ENCODE measurements at places on chromosomes 1 and 21.

- no peak for DNase-seq
Observed at GRCh38 chr1:4265836-4266235, 365.8 kb upstream of the C1orf174 start.

DNA sequence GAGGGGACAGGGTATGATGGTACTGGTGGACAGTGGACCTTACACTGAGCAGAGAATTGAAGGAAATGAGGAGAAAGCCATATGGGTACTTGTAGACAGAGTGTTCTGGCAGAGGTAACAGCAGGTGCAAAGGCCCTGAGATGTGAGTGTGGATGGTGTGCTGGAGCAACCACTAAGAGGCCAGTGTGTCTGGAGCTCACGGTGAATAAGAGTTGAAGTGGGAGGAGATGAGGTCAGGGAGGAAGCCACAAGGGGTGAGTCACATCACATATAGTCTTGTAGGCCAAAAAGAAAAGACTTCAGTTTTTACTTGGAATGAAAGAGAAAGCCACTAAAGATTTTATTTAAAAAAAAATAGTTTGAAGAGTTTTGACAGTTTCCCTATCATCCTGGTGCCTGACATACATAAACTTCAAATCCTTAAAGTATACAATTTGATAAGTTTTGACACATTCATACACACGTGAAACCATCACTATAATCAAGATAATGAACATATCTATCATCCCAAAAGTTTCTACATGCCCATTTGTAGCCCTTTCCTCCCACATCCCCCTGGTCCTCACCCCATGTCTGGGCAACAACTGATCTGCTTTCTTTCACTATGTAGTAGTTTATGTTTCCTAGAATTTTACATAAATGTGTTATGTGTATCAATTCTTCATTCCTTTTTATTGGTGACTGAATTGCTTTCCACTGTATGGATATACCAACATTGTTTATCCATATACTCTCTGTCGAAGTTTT lies 148.4 kb downstream of the GPATCH2 start:
- DNase-seq = no peak

GRCh38 chr1:116881879-116882520 lies 27.7 kb upstream of the PTGFRN start:
- no peak for DNase-seq

DNA sequence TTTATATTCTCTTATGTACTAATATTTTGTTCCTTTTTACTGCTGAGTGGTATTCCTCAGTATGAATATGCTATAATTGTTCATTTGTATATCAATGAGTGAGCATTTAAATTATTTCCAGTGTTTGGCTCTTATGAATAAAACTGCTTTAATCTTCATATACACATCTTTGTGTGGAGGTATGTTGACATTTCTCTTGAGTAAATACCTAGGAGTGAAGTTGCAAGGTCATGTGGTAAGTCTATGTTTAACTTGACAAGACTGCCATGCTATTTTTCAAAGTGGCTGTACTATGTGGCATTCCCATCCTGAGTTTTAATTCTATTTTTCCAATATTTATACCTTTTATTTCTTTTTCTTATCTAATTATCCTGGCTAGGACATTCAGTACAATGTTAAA lies 124.2 kb downstream of the ADSS2 start:
- no peak for DNase-seq

DNA sequence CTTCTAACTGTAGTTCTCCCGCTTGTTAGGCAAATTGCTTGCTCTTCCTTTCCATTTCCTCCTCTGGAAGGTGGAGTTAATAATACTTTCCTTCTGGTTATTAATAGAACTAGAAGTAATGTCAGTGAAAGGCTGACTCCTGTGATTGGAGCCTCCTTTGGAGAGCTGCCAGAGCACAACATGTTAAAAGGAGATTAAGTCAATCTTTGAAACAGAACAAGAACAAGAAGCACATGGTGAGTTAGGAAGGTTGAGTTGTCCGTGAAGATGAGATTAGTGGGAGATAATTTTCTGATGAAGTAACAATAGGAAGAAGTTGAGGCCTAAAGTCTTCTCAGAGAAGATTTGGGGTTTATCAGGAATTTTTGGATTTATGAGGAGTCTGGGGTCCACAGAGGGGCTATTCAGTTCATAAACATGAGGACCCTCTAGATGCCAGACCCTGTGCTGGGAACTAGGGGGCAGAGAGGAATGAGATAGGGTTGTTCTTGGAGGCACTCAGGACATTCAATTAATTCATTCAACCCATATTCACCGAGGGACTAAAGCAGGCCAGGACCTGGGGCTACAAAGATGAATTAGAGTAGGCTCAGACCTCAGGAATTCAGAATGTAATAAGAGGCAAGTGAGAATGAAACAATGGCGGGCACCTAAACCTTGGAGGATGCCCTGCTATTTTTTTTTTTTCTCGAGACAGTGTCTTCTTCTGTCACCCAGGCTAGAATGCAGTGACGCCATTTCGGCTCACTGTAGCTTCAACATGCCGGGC lies 40.7 kb upstream of the DHCR24 start:
- DNase-seq = no peak

DNA sequence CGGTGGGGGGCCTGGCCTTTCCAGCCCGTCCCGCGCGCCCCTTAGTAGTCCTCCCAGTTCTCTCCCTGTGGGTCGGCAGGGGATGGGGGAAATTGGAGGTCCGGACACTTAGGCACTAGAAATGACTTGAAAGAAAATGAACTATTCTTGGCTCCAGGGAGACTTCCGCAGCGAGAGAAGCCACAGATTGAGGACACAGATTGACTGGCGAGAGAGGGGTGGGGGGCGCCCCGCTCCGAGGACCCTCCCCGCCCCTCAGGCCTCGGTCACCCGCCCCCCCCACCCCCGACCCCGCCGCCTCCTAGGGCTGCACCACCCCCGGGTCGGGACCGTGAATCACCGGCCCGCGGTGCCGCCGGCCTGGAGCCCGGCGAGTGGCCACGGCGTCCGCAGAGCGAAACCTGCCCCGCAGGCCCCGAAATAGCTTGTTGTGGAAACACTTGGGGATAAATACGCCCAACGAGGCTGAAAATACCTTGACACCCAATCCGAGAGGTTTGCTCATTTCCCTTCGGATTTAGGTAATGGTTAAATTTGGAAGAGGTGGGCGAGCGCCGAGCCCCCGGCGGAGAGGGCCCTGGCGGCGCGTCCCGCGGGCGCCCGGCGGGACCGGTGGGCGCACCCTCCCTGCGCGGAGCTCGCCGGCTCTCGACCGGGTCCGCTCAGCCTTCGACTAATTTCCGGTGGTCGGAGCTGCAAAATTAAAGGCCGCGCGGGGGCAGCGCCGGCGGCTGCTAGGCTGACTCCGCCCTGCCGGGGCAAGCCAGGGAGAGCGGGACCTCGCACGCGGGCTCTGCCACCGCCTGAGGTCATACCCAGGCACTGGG lies at the start of gene GFI1:
Gene GFI1 (minus strand): TSS at position 675 of the 827 bp plus-strand sequence. CDS start 3,438 bp downstream, outside the sequence.
- DNase-seq = no peak
